Stimulated activated CD4-positive, alpha-beta T cell treated with anti-CD3 and anti-CD28 coated beads, Interleukin-12 subunit alpha, Interleukin-12 subunit beta, amount 100 ng/mL, for 48 hours (primary cell): ENCODE measurements at places on chromosomes 1 and 21.

DNA sequence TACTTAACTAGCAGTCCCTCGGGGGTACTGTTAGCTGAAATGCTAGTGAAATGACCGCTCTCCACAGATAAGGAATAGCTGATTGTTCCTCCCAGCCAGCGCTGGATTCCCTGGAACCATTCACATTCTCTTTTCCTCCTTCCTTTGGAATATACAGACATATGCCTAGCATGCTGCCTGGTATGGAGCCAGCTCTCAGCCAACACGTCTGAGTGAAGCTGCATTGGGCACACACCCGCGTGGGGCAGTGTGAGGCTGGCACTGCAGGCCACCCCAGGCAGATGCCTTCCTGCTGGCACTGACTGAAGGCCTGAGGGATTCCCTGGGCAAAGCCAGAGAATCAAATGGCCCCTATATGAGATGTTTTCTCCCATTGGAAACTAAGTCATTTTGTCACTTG lies 66.7 kb downstream of the TLR5 start:
- no peak for DNase-seq

DNA sequence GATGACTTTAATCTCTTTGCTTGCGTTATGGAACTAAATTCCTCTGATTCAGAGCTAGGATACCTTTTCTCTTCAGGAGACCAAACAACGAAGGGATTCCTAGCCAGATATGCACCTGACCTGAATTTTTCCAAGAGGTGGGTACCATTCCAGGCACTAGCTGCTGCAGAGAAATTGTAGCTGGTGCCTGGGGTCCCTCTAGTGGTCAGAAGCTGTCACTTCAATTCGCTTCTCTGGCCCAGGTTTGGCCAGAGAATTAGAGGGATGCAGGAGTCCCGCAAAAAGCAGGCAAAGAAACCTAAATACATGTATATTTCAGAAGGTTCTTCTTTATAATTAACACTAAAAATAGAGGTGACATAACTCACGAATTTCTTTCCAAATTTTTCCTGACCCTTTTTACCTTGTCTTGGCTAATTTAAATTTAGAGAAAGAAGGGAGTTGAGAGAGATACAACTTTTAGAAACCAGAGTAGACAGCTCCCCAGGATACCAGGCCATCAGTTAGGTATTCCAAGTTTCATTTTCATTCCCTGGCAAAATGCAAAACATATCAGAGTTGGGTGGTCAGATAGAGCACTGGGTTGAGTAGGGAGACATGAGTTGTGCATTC lies 9.6 kb downstream of the ACKR1 start:
- DNase-seq, result no peak

GRCh38 chr21:43021756-43022600 lies 47.6 kb downstream of the PKNOX1 start:
- DNase-seq, result no peak

GRCh38 chr1:34770891-34771504 lies 10.0 kb upstream of the GJB3 start:
- no peak for DNase-seq

- DNase-seq, result no peak
Measured at GRCh38 chr1:161840363-161840762, 74.2 kb downstream of the ATF6 start.
